ENCODE measurements at places on chromosomes 6 and 20.

GRCh38 chr6:73797861-73798260 is 101.9 kb downstream of the CD109 start:
- DNase-seq: no peak

DNA sequence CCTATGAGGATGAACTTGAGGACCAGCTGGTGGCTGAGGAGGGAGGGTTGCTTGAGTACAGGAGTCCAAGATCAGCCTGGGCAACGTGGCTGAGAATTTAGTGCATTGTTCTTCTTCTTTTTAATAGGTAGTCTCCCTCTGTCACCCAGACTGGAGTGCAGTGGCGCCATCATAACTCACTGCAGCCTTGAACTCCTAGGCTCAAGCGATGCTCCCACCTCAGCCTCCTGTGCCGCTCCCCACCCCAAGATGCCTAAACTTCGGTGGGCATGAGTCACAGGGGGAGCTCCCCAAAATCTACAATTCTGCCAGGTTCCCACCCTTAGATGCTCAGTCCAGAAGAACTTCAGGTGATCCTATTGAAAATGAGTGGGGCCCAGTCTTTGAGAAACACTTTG is 21.4 kb downstream of the FAM50B start:
- no peak for DNase-seq

GRCh38 chr6:169862892-169863525 is 111.6 kb downstream of the ERMARD start:
- no peak for DNase-seq

GRCh38 chr6:160462551-160463109 is 114.5 kb downstream of the SLC22A3 start:
- no peak for DNase-seq

GRCh38 chr6:154938221-154938580 is 56.9 kb upstream of the TIAM2 start:
- DNase-seq: no peak

- no peak for DNase-seq
Measured at GRCh38 chr6:116072368-116072767, 11.7 kb upstream of the FRK start.

DNA sequence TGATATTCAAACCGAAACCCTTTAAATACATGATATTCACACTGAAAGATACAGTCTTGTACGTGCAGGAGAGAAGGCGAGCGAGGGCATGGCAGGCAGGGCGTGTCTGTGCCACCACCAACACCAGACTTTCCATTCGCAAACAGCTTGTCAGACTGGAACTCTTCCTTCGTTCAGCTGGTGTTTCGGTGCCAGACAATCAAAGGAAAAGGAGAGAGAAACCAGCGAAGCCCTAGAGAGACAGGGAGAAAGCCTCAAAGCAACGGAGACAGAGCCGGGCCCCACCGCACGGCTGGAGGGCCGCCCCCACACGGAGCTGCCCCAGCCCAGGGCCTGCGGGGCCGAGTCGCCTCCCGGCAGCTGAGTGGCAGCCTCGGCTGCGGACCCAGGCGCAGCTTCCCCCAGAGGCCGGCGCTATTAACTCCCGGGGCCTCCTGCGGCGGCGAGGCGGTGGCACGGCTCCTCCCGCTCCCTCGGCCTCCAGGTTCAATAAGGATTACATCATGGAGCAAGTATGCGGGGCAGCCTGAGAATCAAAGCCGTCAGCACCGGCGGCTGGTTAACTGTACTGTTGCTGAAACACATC is 32.1 kb upstream of the NR2E1 start:
- DNase-seq: peak; percentile 66

- DNase-seq: no peak
Measured at GRCh38 chr6:71733970-71734899, 152.1 kb upstream of the RIMS1 start.

- DNase-seq: peak; percentile 26
Measured at GRCh38 chr6:141540207-141540606, 592.5 kb upstream of the GJE1 start.

- DNase-seq: no peak
Measured at GRCh38 chr6:158047127-158047518, 65.5 kb downstream of the SYNJ2 start.

- DNase-seq: peak; percentile 8
Measured at GRCh38 chr6:35096129-35096862, 44.8 kb downstream of the TCP11 start.

DNA sequence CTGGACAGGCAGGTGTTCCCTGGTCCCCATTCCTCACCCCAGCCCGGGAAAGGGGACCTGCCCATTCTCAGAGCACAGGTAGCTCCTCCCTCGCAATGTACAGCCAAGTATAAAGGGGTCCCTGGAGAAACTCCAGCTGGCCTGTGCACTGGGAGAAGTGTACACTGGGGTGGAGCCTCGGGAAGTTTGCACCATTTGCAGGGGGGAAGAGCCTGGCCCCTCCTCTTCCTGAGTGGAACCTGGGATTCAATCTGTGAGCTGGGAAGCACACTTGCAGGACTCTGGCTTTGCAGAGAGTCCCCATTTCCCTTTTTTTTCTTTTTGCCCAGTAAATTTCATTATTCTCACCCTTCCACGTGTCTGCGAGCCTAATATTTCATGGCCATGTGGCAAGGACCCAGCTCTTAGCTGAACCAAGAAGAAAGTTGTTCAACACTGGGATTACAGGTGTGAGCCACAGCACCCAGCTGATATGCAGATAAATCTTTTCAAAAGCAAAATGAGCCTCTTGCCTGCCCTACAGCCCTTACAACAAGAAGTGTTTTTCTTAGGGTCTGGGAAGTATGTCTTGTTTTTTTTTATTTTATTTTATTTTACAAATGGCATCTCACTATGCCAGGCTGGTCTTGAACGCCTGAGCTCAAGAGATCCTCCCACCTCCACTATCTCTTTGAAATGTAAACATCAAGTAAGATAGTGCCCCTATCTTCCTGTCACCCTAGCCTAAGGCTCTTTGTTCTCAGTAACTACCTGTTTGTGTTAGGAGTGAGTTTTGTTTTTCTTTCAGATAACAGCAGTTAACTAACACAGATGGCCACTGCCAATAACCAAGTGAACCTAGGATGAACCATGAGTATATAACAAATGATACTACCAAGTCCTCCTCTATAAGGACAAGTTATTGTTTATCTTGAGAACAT is 9.3 kb upstream of the RNGTT start:
- DNase-seq: no peak

DNA sequence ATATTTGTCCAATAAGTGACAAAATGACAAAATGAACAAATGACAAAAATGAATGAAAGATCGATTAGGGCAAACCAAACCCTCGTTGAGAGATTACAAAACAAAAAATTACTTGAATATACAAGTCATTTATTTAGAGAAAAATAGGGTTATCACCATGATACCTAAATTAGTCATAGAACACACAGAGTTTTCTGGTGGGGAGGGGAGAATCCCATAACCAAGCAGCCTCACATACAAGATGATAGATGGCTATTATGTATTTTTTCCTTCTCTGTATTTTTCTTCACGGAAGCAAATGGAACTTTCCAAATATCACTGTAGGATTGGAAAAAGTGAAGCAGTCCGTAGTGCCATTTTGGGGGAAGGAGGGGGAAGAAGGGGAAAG is 28.5 kb upstream of the BMP6 start:
- no peak for DNase-seq

- DNase-seq: peak; percentile 83
Measured at GRCh38 chr20:371755-372542, 8.6 kb upstream of the TRIB3 start.

- DNase-seq: no peak
Measured at GRCh38 chr6:154538640-154539191, 28.2 kb upstream of the CNKSR3 start.

- DNase-seq: no peak
Measured at GRCh38 chr20:25150016-25150415, 45.5 kb upstream of the ENTPD6 start.

- no peak for DNase-seq
Measured at GRCh38 chr20:59902470-59902869, 31.0 kb downstream of the SYCP2 start.
